Lower lobe of right lung (tissue), 2 donors: ENCODE measurements at places on chromosomes 12 and 14.
A peak's percentile ranks its signal among the peaks of the same experiment; 100 is the strongest.

GRCh38 chr12:42677461-42677860 is 87.9 kb upstream of the PRICKLE1 start:
- no peaks in the 10 kb centered on the region for H3K36me3 ChIP-seq
- H3K27me3 ChIP-seq = no peaks in the 10 kb centered on the region
- no peaks in the 10 kb centered on the region for H3K4me1 ChIP-seq
- DNase-seq = no peak
- no peak overlapping the region for H3K4me3 ChIP-seq
- no peak overlapping the region for H3K27ac ChIP-seq

DNA sequence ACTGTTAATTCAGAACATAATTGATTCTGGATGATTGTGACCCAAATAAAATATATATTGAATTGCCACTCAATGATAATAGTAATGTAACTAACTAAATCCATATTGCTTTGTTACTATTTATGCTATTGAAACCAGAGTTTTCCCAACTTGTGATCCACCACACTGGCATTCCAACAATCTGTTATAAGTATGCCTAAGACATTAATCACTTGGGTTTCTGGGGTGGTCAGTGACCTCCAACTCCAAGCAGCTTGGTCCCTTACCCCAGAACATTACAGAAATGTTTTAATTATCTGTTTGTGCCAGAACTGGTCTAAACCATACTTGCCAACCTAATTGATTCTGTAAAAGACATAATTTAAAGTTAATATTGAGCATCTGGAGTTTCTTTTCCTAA is 14.6 kb downstream of the CAPS2 start:
- H3K36me3 ChIP-seq = no peaks in the 10 kb centered on the region
- no peaks in the 10 kb centered on the region for H3K27me3 ChIP-seq
- H3K4me3 ChIP-seq = no peak overlapping the region
- no peaks in the 10 kb centered on the region for H3K4me1 ChIP-seq

- H3K36me3 ChIP-seq = peaks cover 35% of the 10 kb centered on the region
- no peak for DNase-seq
- H3K4me3 ChIP-seq = no peak overlapping the region
- peak overlapping the region; percentile 31 for H3K27ac ChIP-seq
- no peaks in the 10 kb centered on the region for H3K27me3 ChIP-seq
- peaks cover 80% of the 10 kb centered on the region for H3K4me1 ChIP-seq
These were observed 14.7 kb downstream of the PLEKHG6 start for GRCh38 chr12:6324936-6325750.

DNA sequence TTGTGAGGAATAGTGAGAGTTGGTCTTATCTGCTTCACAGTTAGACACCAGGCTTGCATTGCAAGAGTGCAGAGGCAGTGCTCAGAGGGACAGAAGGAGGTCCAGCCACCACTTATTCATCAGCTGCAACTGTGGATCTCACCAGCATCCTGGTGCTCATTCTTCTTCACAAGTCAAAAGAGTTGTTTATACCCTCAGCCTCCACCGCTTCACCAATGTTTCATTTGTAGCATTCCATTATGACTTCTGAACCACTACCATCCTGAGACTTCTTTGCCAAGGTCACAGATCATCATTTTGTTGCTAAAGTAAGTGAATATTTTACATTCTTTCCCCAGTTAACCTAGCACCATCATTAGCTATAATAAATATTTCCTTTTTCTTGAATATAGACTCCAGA is 230.5 kb upstream of the KITLG start:
- DNase-seq = no peak
- H3K4me1 ChIP-seq = no peaks in the 10 kb centered on the region
- no peaks in the 10 kb centered on the region for H3K27me3 ChIP-seq
- no peak overlapping the region for H3K4me3 ChIP-seq
- no peaks in the 10 kb centered on the region for H3K36me3 ChIP-seq

DNA sequence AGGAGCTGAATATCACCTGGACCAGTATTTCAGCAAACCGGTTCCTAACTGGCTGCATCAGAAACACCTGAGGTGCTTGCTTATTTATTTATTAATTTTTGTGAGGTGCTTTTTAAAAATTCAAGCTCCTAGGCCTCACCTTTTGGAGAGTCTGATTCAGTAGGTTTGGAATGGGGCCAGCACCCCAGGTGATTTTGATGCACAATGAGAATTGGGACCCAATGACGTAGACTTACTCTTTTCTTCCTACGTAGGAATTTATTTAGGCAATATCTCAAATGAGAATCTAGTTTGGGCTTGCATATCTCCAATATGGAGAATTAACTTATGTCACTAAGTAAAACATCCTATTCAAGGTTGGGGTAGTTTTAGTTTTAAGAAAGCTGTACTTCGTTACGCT is 7.3 kb downstream of the YEATS4 start:
- DNase-seq = no peak
- H3K4me3 ChIP-seq = no peak overlapping the region
- H3K27me3 ChIP-seq = no peaks in the 10 kb centered on the region
- no peak overlapping the region for H3K27ac ChIP-seq

DNA sequence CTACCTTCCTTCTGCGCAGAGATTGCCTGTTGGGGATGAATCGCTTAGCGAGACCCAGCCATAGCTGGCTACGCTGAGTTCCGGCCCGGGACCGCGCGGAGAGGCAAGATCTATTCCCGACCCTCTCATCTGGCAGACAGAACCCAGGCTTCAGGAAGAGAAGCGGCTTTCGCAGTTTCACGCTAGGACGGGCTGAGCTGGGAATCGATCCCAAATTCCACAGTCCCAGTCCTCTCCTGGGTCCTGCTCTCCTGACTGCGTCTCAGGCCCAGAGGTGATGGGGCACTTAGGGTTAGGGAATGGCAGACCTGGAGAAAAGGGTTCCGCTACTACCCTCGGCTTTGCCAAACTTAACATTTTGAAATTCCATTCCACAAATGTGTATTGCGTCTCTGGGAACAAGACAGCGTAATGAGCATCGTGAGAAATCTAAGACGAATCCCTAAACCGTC is 2.8 kb downstream of the PTPN21 start:
- peak overlapping the region; percentile 76 for H3K4me3 ChIP-seq
- no peak for DNase-seq
- peaks cover 27% of the 10 kb centered on the region for H3K4me1 ChIP-seq
- H3K27ac ChIP-seq = peak overlapping the region; percentile 64
- H3K27me3 ChIP-seq = peaks cover 7% of the 10 kb centered on the region

GRCh38 chr12:65891987-65892481 is 67.8 kb downstream of the HMGA2 start:
- no peaks in the 10 kb centered on the region for H3K27me3 ChIP-seq
- H3K27ac ChIP-seq = no peak overlapping the region
- no peak for DNase-seq
- H3K36me3 ChIP-seq = no peaks in the 10 kb centered on the region
- H3K4me3 ChIP-seq = no peak overlapping the region
- peaks cover 16% of the 10 kb centered on the region for H3K4me1 ChIP-seq

- H3K4me1 ChIP-seq = no peaks in the 10 kb centered on the region
- H3K4me3 ChIP-seq = no peak overlapping the region
- no peak for DNase-seq
- no peaks in the 10 kb centered on the region for H3K27me3 ChIP-seq
- H3K36me3 ChIP-seq = no peaks in the 10 kb centered on the region
- H3K27ac ChIP-seq = no peak overlapping the region
These were observed 45.5 kb upstream of the ST8SIA1 start for GRCh38 chr12:22380031-22380430.

GRCh38 chr12:69272511-69272910 is 33.1 kb downstream of the CPSF6 start:
- no peaks in the 10 kb centered on the region for H3K27me3 ChIP-seq
- peaks cover 12% of the 10 kb centered on the region for H3K4me1 ChIP-seq
- no peak overlapping the region for H3K27ac ChIP-seq
- H3K36me3 ChIP-seq = peaks cover 36% of the 10 kb centered on the region
- no peak for DNase-seq

DNA sequence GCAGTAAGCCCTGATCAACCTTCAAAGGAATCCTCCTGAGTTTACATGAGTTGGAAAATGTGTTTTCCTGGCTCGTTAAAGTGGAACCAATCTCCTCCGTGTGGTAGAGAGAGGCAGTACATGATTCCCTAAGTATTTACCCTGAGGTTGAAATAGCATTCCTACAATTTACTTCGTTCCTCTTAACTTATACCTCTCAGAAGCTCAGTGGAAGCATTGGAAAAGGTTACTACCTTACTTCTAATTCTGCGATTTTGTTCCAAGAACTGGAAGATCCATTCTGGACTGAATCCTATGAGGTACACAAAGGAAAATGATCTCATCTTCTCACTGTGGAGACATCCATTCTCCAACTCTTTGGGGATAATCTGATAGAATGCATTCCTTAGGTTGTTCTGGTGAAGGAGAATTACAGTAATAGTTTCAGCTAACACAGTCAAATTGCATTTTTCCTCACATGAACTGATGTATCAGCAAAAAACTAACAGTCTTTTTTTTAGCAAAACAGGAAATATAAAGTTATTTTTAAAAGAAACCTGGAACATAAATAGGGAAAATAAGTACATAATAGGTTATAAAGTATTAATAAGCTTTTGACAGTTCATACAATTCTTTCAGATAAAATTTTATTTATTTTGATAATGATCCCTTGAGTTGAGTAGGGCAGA is 475.6 kb downstream of the PDZRN4 start:
- H3K4me3 ChIP-seq = no peak overlapping the region
- H3K27me3 ChIP-seq = no peaks in the 10 kb centered on the region
- no peak overlapping the region for H3K27ac ChIP-seq
- H3K4me1 ChIP-seq = no peaks in the 10 kb centered on the region
- no peaks in the 10 kb centered on the region for H3K36me3 ChIP-seq

DNA sequence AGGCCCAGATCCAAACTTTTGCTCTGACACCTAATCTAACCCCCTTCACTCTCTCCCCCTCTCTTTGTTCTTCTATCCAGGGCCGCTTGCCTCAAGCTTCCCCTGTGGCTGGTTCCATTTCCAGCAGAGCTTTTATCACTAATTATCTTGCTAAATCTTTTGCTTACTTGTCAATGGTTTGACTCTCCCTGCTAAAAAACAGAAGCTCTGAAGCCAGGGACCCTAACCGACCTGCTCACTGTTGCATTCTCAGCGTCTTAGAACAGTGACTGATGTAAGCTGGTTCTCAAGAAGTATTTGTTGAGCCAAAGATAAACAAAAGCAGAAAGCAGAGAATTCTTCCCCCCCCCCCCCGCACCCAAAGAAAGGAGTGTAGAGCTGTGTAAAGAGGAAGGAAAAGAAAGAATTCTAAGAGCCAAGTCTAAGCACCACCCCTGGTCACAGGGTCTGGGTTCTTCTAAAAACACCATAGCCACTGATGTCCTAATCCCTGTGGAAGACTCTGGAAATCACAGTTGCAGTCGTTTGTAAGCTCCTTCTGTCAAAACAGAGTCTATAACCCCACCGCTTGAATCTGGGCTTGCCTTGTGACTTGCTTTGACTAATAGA is 385.8 kb downstream of the MED13L start:
- no peaks in the 10 kb centered on the region for H3K27me3 ChIP-seq
- no peak overlapping the region for H3K4me3 ChIP-seq
- DNase-seq = no peak
- no peak overlapping the region for H3K27ac ChIP-seq
- no peaks in the 10 kb centered on the region for H3K36me3 ChIP-seq

DNA sequence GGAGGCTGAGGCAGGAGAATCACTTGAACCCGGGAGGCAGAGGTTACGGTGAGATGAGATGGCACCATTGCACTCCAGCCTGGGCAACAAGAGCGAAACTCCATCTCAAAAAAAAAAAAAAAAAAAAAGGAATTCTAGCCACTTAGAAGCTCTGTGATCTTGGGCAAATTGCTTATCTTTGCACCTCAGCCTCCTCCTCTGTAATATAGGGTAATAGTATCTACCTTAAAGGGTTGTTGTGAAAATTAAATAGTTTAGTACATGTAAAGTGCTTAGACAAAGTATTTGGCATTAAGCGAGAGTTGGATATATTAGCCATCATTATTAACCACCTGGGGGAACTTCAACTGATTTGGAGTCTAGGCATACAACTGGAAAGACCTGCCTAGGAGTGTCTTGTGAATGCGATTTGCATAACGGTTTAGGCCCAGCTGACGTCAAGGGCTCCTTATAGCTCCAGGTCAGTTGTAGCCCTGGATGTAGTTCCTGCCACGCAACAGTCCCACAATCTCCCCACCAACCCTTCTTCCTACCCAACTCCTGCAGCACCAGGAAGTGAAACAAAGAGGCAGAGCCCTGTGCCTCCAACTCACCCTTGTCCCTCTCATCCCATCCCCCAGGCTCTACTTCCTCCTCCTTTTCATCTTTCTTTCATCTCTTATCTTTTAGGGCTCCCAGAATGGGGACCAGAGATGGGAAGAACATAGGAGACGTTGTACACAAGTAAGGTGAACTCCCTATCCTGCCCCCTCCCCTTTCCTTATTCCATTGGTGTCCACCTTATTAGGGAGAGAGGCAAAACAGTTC is 2.1 kb upstream of the IL23A start:
- no peak overlapping the region for H3K27ac ChIP-seq
- H3K4me1 ChIP-seq = peaks cover 36% of the 10 kb centered on the region
- no peaks in the 10 kb centered on the region for H3K27me3 ChIP-seq

DNA sequence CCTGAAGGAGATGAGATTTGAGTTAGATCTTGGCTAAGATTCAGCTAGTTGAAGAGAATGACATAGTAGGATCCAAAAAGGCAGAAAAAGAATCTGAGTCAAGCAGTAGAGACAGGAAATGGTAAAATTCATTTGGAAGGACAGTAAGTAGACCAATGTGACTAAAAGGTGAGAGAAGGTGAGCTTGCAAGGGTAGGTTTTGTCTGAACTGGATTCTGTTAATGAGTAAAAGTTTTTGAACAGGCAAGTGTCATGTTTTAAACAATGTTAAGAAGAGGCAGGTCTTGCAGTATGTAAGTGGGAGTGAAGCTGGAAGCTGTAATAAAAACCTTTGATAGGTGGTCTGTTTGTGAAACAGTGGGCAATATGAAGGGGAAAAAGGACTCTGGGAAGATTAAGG is 58.6 kb downstream of the ACSS3 start:
- H3K27ac ChIP-seq = no peak overlapping the region
- DNase-seq = no peak
- H3K4me1 ChIP-seq = no peaks in the 10 kb centered on the region
- H3K4me3 ChIP-seq = no peak overlapping the region
- no peaks in the 10 kb centered on the region for H3K36me3 ChIP-seq

GRCh38 chr12:128613837-128614590 is 209.7 kb downstream of the SLC15A4 start:
- no peak overlapping the region for H3K27ac ChIP-seq
- DNase-seq = no peak
- H3K4me3 ChIP-seq = no peak overlapping the region
- no peaks in the 10 kb centered on the region for H3K36me3 ChIP-seq
- no peaks in the 10 kb centered on the region for H3K4me1 ChIP-seq
